Iris pigment epithelial cell (primary cell): ENCODE measurements at places on chromosomes 2 and 18.

GRCh38 chr2:136424112-136424511, 306.2 kb upstream of the CXCR4 start:
- no peak for DNase-seq

DNA sequence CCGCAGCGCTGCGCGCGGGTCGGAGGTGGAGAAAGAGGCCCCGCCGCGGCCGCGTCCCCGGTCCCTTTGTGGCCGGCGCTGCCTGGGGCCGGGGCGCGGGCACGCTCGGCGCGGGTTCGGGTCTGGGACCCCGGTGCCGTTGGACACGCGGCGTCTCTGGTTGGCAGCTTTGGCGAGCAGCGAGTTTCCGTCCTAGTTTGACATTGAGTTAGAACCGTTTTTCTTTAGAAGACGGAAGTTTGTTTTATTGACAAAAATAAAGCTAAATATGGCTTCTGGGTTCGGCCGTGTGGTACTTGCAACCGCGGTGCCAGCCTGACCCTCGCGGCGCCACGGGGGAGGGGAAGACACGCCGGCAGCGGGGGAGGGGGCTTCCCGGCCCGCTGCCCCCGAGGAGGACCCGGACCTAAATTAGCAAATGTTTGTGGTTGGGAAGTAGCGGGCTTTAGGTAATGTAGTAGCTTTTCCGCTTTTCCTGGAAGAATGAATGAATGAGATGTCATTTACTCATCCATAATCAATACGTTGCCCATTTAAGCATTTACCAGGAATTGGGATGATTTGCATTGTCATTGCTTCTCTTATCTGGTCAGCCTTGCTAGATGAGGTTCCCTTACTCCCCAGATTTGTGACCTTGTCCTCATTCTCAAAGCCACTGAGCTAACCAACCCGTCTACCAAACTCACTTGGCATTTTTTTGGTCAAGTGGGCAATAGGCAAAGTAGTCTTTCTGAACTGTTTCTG, 530 bp downstream of the GALNT1 start:
- no peak for DNase-seq

- no peak for DNase-seq
These were observed 59.1 kb downstream of the VSNL1 start for GRCh38 chr2:17599617-17600016.

GRCh38 chr18:24267878-24268277, 129.0 kb downstream of the CABYR start:
- no peak for DNase-seq

DNA sequence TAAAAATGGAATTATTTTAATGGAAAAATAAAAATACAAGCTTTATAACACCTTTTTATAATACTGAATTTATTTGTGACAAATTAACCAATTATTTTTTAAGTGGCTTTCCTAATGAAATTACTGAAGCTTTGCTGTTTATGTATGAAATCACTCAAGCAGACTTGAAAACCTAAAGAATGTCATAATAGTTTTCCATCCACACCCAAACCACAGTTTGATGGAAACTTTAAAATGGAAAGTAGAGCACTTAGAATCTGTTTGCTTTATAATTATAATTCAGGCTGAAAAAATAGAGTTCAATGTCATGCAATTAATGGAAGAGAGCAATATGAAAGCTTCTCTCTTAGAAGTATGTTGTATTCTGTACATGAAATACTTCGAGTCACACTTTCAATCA, 31.6 kb upstream of the WDR75 start:
- DNase-seq, result peak; percentile 52

- DNase-seq, result peak; percentile 88
These were observed 41.4 kb upstream of the ITGB6 start for GRCh38 chr2:160241251-160242137.

DNA sequence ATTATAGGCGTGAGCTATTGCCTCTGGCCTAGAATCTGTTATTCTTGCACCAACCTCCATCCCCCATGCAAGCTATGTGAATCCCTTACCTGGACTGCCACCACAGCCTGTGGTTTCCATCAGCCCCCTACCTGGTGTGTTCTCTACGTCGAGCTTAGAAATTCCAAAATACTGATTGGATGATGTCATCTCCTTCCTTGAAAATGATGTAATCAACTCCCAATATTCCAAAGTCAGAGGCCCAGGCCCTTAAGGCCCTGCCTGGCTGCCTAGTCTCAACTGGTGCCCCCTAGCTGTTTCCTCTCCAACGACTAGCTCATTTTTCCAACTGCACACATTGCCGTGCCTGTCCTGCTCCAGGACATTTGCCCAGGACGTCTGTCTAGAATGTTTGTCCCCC, 41.3 kb upstream of the GBX2 start:
- no peak for DNase-seq

GRCh38 chr2:23456396-23456795, 71.4 kb downstream of the KLHL29 start:
- DNase-seq, result no peak

DNA sequence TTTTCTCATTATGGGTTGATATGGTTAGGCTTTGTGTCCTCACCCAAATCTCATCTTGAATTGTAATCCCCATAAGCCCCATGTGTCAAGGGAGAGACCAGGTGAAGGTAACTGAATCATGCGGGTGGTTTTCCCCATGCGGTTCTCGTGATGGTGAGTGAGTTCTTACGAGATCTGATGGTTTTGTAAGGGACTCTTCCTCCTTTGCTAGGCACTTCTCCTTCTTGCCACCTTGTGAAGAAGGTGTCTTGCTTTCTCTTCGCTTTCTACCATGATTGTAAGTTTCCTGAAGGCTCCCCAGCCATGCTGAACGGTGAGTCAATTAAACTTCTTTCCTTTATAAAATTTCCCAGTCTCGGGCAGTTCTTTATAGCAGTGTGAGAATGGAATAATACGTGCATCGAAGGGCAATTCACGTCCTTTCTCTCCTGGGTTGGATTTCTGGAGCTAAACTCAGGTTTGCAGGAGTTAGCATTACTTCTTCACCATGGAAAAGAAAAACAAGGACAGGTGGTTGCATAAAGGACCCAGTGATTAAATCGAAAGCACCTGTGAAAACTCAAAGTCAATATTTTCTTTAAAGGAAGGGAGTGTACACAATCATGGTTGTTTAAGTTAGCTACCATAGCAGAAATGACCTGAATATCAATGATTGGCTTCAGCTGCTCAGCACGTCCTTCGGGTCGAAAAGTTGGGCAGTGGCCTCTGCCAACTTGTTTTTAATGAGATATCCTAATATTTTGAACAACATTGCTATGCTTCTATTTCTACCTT, 54.1 kb downstream of the CDC42EP3 start:
- no peak for DNase-seq

GRCh38 chr2:206345606-206346005, 71.1 kb downstream of the ZDBF2 start:
- no peak for DNase-seq

DNA sequence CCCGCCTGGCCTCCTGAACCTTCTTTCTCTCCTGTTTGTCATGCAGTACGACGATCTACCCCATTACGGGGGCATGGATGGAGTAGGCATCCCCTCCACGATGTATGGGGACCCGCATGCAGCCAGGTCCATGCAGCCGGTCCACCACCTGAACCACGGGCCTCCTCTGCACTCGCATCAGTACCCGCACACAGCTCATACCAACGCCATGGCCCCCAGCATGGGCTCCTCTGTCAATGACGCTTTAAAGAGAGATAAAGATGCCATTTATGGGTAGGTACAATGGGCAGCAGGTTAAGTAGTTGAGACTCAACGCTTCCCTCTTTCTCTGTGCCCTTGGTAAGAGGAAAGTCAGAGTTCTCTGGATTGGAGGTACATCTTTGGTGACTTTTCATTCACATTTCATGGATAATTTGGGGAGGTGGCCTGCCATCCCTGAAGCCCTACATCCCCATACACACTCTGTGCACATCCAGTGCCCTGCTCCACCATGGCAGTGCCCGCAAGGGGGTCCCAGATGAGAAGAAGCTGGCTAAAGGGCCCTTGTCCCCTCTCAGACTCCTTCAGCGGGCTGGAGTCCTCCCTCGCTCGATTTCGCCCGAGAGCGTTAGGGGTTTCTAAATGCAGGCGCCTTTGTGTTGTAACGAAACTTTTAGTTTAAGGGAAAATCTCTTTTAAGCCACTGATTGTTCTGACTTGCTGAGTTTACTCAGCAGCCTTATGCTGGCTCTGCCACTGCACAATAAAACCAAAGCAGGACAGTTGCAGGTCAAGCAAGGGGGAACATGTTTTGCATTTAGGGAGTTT, 3.0 kb downstream of the MEIS1 start:
- DNase-seq, result no peak

DNA sequence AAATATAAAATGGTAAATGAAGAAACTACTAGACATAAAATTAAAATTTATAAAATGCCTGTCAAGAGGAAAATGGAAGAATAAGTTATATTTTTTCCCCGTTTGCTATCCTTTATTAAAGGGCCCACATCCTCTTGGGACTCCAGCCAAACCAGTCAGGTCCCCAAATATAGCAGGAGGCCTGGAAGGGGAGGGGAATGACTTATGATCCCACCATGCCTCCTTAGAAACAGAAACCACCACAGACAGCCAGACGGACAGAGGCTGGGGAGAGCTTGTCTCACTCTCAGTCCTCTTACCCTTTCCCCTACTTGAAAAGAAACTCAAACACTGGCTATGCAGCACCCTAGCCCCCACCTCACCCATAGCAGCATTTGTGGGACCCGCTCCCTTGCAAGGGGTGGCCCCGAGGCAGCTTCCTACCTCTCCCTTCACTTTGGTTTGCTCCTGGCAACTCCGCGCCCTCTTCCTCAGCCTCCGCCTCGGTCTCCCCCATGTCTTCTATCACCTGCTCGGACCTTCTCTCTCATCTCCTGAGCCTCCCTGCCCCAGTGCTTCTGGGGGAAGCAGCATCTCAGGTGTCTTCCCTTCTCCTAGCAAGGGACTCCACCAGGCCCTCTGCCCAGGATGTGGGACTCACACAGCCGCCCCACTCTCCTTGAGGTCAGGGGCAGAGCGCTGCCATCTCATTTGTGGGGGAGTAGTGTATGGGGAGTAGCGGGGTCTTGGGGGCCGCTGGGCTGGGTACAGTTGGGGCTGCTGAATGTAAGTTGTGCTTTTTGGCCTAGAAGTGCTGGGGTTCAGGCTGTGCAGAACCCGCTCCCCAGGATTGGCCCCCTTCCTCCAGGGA, 37.4 kb upstream of the ANKRD62 start:
- no peak for DNase-seq

DNA sequence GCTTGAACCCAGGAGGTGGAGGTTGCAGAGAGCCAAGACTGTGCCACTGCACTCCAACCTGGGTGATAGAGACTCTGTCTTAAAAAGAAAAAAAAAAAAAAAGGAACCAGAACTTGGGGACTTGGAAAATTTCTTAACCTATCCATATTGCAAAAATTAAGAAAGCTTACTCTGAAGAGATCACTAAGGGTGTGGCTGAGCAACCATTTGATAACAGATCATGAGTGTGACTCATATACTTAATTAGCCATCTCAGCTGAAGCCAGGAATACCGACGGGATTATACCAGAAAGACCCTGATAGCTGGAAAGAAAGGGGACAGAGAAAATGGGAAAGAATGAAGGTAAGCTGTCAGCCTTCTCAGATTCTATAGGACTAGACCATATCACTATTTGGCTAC, 7.1 kb upstream of the ADD2 start:
- DNase-seq, result no peak

GRCh38 chr2:8877894-8878293, 40.5 kb upstream of the KIDINS220 start:
- DNase-seq, result no peak

- DNase-seq, result no peak
These were observed 36.5 kb downstream of the MGAT5 start for GRCh38 chr2:134290358-134290757.

DNA sequence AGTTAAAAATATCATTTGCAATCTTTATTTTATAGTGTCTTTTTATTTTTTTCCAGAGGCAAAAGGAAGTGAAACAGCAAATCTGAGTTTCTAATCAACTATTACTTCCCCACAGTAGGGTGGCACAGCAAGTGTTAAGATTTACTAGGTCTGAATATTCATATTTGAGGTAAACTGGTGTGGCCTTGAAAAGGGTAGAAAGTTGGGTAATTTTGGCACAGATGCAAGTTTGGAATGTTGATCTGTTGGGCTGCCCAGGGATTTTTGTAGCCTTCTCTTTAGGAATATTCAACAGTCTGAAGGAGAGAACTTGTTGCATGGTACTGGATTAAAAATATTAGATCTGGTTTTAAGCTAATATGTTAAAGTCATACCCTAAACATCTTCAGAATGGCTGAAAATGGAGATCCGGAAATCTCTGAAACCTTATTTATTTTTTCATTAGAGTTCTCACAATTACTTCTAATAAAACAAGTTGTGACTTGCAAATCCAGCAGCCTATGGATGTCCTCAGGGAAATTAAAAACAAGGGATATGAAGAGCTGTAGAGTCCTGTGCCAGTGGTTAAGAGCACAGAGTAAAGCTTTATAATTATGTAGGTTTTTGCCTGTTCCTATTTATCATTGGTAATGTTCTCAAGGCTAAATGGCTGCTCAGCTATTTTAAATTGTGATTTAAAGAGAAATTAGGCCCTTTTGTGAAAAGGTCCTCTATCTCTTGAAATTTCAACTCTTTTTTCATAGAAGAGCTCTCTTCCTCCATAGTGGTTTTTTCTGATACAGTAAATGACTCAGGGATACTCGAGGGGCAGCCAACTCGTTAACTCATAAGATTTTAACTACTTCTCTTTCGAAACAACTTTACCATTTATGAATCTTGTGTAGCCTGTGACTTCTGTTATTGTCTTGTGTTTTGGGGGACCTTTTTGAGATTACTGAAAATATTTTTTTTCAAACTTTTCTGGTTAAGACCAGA, 11.0 kb downstream of the TANK start:
- DNase-seq, result peak; percentile 29

- peak; percentile 70 for DNase-seq
These were observed 6.7 kb downstream of the AOX1 start for GRCh38 chr2:200592406-200593075.

DNA sequence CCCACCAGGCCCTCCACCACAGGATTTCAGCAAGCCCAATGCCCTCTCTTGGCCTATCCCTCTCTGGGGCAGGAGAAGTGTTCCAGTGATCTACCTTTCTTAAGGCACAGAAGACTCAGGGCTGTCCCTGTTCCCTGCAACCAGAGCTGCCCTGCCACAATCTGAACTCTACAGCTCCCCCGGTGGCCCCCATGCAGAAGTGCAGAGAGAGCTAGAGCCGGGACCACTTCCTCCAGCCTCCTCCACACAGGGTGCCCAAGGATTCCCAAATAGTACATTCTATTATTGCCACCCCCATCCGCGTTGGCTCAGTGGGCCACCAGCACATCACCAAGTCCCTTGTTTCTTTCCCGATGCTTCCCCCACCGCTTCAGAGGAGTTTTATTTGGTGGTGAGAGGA, 114.8 kb upstream of the PTPRM start:
- DNase-seq, result peak; percentile 26

DNA sequence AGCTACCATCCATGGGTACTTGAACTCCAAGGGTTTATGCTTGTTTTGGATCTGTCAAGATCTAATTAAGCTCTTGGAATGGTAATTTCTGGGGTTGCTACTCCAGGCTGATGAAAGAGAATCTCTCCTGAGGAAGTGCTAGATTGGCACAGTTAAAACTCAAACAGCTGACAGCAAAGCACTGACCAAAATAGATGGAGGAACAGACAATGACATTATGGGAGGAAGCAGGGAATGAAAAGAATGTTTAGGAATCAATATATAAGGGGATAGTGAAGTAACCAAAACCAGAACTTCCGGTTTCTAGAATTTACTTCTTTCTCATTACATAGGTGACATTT, 6.3 kb downstream of the THUMPD2 start:
- no peak for DNase-seq
